H9 (cell line): ENCODE measurements at places on chromosomes 12 and 14. TPM values are rescaled to one million over a fixed set of nuclear protein-coding genes. Genes with fewer than 3 reads are reported as not detected.

AKAP3 gene
- 1.3 TPM in 2 replicates for total RNA-seq

DNA sequence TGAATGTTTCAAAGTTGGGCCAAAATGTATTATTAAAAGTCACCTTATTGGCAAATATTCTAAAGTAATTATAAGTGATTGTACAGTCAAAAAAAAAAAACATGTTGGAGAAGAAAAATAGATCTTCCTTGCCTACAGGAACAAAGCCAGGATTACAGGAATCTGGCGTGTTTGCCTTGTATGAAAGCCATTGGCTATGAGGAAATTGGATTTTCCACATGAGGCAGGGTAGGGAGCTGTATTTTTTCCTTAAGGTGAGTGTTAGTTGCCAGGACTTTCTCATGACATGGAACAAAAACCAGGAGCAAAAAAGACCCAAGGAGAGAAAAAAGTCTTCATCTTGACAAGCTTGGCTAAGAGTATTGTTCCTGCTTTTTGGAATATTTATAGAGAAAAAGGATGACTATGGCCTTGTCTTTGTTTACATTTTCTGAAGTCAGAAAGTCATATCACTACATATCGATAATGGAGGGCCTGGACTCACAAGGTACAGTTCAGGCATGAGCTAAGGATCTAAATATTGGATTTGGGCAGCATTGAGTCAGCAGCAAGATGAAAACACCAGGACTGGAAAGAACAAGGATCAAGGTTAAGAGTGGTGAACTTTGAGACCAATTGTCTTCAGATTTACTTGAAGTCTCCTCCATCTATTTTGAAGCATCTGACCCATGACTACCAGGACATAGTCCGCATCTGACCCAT, 68.4 kb upstream of the FLRT2 start:
- no peak for DNase-seq
- H3K36me3 ChIP-seq = no peaks in the 10 kb centered on the region
- no peak overlapping the region for H3K27ac ChIP-seq
- H3K4me3 ChIP-seq = no peak overlapping the region
- H3K4me1 ChIP-seq = no peaks in the 10 kb centered on the region
- no peaks in the 10 kb centered on the region for H3K27me3 ChIP-seq

GRCh38 chr12:64724201-64724745, 34.9 kb downstream of the GNS start:
- no peak for DNase-seq
- H3K27me3 ChIP-seq = no peaks in the 10 kb centered on the region
- peaks cover 5% of the 10 kb centered on the region for H3K36me3 ChIP-seq
- H3K27ac ChIP-seq = no peak overlapping the region
- H3K4me3 ChIP-seq = no peak overlapping the region

DNA sequence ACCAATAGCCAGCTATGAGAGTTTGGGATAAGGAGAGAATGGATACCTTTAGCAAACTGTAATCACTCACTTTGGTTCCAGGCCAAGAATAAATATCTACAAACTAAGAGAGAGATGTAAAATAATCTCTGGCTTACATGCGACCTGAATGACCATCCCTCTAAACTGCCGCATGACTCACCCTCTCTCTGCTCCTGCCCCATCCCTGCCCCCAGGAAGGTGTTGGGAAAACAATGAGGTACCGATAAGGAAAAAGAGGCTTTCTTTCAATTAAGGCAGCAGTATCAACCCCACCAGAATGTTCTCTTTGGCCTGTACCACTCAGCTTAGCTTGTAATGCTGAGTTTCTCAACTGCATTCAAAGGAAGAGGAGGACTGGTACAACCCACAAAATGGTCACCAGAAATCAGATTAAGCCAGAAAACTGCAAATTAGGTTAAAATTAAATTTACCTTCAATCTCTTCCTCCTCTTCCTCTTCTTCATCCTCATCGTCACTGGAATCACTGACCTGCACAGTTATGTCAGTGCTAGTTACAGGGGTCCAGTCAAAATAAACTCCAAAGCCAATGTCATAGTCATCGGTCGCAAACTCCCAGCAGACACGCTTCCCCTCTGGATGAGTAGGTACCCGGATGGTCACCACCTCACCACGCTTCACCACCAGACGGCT, 22.0 kb downstream of the GSTZ1 start:
- peaks cover 19% of the 10 kb centered on the region for H3K36me3 ChIP-seq
- no peak for DNase-seq
- H3K27me3 ChIP-seq = no peaks in the 10 kb centered on the region
- no peak overlapping the region for H3K4me3 ChIP-seq

RTL1 gene
- not detected in 2 replicates for total RNA-seq

DNA sequence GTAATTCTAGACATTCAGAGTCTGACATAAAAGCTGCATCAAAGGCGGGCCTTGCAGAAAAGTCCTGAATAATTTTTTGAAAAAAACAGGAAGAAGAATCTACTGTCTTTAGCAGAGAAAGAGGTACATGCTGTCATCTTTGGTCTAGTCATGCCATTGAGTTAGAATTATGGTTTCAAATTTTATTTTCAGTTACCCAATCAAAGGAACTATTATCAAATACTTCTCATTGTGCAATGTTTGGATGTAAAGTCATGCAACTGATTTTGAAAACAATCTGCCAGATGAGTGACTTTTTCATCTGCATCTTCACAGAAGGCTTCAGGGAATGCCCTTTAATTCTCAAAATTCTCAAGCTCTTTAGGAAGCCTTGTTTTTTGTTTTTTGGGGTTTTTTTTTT, 803.5 kb downstream of the FLRT2 start:
- H3K4me3 ChIP-seq = no peak overlapping the region
- H3K4me1 ChIP-seq = no peaks in the 10 kb centered on the region
- no peaks in the 10 kb centered on the region for H3K27me3 ChIP-seq
- no peak for DNase-seq

GRCh38 chr12:13252616-13253015, 56.1 kb downstream of the EMP1 start:
- H3K36me3 ChIP-seq = no peaks in the 10 kb centered on the region
- H3K4me1 ChIP-seq = peaks cover 10% of the 10 kb centered on the region; the same call in 1 of the 2 replicates
- H3K27me3 ChIP-seq = no peaks in the 10 kb centered on the region
- H3K27ac ChIP-seq = no peak overlapping the region
- no peak overlapping the region for H3K4me3 ChIP-seq

DNA sequence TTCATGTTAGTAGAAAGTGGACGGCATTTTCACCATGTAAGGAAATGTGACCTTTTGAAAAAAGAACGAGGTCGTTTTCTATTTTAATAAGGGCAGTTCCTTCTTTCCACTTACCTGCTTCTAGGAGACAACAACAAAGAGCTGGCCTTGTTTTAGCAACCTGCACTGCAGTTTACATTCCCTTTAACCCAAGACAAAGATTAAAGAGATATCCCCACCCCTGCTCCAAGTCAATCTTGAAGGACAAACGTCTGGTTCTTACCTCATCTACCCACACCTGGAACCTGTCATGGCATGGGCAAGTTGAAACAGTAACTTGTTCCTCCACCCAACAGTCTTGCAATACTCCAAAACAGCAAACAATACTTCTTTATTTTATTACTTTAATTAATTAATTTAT, 32.7 kb downstream of the ZCCHC8 start:
- H3K36me3 ChIP-seq = peaks cover 2% of the 10 kb centered on the region
- no peaks in the 10 kb centered on the region for H3K4me1 ChIP-seq
- DNase-seq = no peak
- H3K4me3 ChIP-seq = no peak overlapping the region
- no peak overlapping the region for H3K27ac ChIP-seq

DNA sequence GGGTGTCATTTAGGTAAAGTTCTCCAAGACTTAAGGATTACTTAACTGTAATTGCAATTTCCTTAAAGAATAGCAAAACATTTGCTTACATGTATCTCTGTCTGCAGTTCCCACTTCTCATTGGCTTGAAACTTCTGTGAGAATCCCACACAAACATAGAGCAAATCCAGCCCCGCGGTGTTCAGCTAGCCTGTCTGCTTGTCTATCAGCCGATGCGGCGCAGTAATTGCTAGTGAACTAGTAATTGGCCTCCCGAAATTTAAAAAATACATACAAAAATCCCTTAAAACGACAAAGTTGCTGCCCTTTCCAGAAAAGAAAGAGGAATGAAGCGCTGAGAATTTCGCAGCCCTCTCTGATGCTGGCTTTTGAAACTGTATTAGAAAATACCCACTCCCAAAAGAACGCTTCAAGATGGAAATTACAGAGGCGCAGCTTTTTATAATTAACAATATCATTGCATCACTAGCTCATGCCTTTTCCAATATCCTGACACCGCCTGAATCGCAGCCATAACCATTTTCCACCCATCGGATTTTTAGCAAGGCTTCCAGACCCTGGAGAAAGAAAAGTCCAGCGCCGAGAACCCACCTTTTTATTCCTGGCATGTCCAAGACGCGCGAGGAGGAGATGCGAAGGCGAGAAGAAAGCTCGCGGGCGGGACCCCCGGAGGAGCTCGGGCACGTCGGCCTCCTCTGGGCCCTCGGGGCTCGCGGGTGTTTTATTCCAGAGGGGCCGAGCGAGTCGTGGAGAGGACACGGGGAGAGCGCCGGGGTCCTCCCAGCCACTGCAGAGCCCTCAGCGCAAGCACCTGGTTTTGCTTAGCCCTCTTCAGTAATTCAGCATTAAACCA, 646 bp downstream of the FBLN5 start:
- H3K27ac ChIP-seq = no peak overlapping the region
- H3K27me3 ChIP-seq = peaks cover 6% of the 10 kb centered on the region
- peak overlapping the region; percentile 89 for H3K4me3 ChIP-seq
- no peak for DNase-seq

PTPRQ gene
- total RNA-seq = not detected in 2 replicates

INHBC gene
- total RNA-seq = not detected in 2 replicates

DNA sequence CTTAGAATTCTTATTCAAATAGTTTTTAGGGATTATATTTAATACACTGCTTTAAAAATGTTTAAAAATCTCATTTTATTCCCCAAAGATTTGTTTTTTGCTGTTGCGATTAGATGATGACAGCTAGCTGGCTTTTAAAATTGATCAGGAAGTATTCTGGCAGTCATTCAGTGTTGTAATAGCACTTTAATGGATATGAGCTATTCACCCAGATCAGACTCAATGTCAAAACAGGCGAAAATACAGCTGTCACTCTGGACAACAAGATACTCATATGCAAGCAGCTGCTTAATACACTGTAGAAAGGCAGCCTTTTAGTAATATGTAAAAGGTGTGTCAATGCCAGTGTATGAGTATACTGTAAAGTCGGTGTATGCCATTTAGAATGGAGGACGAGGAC, 91.7 kb downstream of the NPAS3 start:
- no peaks in the 10 kb centered on the region for H3K27me3 ChIP-seq
- H3K36me3 ChIP-seq = no peaks in the 10 kb centered on the region
- no peak for DNase-seq
- no peak overlapping the region for H3K4me3 ChIP-seq
- no peak overlapping the region for H3K27ac ChIP-seq

TRAFD1 gene
- total RNA-seq = 32.0 and 32.9 TPM in 2 replicates
